ENCODE measurements at places on chromosomes 7 and 10.

DNA sequence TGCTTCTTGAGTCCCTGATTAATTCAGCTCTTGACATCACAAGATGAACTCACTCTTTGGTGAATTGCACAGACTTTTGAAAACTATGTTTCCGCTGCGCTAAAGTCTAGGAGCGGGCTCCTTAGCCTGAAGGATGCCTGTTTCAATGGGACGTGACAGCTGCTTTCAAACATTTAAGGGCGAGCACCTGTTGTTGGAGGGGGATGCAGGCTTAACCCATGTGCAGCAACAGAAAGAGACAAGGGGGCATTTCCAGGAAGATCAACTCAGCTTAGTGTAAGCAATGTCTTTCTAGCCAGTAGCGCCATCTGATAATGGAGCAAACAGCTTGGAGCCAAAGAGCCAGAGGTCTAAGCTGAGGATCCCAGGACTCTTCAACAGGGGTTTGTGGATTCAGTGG is 8.4 kb upstream of the PFKFB3 start:
- no peak for DNase-seq

- DNase-seq: no peak
Measured at GRCh38 chr10:130398090-130398994, 262.2 kb downstream of the GLRX3 start.

DNA sequence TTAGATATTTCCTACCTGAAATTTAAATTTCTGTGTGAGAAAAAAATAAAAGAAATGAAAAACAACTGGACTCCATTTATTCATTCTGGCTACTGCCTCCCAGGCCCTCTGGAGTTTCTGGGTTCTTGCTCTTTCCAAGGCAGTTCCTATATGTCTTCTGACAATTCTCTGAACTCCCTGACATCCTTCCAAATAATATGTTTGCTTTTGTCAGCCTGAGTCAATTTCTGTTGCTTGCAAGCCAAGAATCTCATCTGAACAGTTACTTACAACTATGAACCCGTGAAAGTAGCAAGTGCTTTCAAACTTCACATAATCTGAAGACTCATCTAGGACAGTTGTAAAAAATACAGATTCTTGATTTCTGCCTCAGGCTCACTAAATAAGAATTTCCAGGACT is 216.7 kb upstream of the NPVF start:
- no peak for DNase-seq

- no peak for DNase-seq
Measured at GRCh38 chr7:94577357-94577756, 67.7 kb downstream of the CASD1 start.

DNA sequence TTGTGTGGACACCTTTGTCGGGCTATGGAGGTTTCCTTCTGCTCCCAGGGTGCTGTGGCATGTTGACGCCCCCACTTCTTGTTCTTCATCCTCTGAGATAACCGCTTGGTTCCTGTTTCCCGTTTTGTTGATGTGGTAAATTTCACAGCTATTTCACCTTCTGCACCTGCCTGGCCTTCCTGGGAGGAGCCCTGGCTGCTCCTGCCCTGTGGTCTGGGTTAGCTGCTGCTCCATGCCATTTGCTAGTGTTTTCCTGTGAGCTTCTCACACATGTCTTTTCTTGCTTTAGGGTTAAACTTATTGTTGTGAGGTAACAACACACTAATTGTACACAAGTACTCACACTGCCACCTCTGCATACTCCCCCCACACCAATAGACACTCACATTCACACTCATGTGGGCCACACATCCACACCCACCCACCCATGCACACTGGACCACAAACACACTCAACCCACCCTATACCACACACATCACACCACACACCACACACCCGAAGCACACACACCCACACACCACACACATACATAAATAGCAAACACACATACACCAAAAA is 46.5 kb upstream of the MSMB start:
- no peak for DNase-seq

- no peak for DNase-seq
Measured at GRCh38 chr10:124721330-124722045, 22.7 kb downstream of the FAM53B start.

DNA sequence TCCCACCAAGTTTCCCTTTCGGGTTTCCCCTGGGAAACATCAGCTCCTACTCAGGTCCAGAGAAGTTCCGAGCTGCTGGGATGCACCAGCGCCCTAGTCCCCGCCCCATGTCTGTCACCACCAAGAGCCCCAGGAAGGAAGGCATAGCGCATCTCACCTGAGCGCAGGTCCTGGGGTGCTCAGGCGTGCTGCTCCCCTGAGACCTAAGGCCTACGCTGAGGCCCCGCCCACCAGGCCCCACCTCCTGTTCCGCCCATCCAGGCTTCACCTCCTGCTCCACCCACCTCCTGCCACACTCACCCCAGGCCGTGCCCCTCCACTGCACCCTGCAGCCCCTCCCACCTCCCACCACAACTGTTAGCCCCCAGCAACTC is 1.2 kb upstream of the TFR2 start:
- DNase-seq: no peak

All from SHP77 (cell line).